CD4-positive, alpha-beta T cell treated with Interferon alpha-2 for 1 hour (primary cell): ENCODE measurements at places on chromosomes 7 and 10.

DNA sequence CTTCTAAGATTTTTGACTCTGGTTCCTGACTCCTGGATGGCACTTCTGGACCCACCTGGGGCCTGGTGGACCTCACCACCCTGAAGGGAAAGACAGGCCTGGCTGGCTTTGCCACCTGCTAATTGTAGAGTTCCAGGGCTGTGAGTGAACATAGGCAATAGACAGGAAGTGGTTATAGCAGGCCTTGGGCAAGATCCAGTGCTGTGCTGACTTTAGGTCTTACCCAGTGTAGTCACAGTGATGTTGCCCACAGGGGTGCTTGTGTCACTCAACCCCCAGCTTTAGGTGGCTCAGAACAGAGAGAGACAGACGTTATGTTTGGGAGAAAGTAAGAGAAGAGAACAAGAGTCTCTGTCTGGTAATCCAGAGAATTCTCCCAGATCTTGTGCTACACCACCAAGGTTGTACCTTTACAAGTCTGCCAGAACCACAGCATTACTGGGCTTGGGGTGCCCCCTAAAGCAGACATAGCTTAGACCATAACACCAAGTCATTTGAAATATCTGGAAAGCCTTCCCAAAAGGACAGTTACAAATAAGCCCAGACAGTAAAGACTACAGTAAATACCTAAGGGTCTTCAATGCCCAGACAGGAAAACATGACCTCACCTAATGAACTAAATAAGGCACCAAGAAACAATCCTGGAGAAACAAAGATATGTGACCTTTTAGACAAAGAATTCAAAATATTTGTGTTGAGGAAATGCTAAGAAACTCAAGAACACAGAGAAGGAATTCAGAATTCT, 303.4 kb downstream of the PCLO start:
- DNase-seq, result no peak

DNA sequence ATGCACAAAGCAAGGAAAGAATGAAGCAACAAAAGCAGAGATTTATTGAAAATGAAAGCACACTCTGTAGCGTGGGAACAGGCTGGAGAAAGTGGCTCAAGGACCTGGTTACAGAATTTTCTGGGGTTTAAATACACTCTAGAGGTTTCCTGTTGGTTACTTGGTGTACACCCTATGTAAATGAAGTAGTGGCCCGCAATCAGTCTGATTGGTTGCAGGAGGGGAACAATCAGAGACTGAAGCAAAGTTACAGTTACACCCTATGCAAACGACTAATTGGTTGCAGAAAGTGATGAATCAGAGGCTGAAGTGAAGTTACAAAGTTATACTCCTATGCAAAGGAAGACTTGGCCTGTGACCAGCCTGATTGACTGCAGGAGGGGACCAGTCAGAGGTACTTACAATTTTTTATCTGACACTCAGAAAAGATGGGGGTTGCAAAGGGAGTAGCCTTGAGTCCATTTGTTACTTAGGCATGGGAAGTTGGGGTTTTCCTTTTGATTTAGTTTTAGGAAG, 3.6 kb upstream of the MTPN start:
- peak; percentile 76 for DNase-seq

DNA sequence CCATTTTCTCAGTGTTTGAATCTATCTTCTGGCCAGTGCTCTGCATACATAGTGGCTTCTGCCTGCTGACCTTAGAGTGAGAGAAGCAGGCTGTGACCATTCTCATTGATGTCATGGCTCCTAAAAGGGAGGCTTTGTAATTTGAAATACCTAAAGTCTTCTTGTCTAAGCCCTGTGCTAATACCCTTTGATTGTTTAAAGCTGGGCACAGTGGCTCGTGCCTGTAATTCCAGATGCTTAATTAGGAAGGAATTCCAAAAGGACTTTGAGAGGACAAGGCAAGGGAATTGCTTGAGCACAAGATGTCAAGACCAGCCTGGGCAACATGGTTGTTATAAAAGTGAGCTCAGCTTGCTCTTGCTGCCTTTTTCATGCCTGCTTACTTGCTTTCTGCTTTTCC, 81.7 kb downstream of the APBB1IP start:
- DNase-seq, result no peak

DNA sequence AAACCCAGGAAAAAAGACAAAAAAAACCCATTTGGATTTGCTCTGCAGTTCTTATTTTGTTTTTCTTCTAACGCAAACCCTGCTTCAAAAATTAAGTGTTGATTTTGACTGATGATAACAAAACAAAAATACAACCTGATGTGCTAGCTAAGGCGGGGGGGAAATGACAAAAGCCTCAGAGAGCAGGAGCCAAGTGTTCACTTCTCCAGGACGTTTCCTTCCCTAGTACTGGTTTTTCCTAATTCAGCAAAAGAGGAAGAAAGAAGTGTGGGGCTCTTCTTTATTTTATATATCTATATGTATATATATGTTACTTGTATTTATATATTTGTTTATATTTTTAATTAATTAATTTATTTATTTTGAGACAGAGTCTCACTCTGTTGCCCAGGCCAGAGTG, 28.0 kb downstream of the SNX10 start:
- DNase-seq, result no peak

DNA sequence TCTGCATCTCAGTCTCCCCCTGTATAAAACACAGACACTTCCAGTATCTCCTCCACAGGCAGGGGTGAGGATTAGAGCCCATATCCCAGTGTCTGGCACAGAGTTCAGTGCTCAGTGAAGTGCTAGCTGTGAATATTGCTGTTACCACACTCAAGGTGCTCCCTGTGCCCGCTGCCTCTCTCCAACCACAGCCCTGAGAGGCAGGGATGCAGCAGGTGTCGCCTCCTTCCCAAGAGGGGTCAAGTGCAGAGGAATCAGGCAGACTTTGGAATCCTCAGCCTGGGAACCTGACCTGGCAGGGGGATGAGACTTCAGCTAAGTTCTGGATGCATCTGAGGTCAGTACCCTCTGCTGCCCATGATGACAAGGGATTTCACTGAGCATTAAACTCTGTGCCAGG, 163.1 kb downstream of the GFRA1 start:
- no peak for DNase-seq

DNA sequence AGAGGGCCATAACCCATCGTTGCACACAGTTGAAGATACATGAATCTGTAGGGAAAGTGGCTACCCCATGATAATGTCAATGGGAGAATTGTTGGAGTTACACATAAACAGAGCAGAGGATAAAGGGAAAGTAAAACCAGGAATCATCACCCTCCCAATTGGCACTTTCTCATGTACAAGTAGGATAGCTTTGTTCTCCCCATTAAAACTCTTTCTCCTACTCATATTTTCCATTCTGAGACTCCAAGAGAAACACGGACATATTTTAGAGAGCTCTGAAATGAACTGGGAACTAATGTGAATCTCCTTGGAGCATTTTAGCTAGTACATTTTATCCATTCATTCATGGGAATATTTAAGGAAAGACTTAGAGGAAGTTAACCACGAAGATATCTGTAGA, 17.2 kb upstream of the LRRC17 start:
- DNase-seq, result no peak

- no peak for DNase-seq
Measured at GRCh38 chr10:124057601-124058000, 35.8 kb downstream of the CHST15 start.

DNA sequence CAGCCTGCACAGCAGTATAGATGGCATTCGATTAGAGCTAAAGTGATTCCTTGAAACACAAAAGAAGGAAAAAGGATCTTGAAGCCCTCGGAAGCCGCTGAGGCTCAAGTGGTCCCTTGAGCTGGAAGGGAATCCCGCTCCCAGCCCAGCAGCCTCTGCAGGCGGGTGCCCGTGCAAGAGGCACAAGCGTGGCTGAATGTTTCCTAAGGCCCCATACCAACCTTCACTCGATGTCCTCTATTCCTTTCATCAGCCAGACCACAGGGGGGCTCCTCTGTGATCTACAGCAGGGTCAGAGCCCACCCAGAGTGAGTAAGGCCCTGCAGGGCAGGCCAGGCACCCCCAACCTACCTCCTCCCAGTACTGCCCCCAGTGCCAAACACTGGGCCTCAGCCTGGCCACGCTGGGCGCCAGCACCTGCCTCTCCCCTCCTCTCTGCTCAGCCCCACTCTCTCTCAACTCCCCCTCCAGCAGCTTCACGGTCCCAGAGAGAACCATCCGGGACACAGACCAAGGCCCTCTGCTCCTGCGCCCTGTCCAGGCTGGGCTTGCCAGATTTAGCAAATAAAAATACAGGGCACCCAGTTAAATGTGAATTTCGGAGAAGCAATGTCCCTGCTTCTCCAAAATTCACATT, 30.5 kb downstream of the EBF3 start:
- no peak for DNase-seq

DNA sequence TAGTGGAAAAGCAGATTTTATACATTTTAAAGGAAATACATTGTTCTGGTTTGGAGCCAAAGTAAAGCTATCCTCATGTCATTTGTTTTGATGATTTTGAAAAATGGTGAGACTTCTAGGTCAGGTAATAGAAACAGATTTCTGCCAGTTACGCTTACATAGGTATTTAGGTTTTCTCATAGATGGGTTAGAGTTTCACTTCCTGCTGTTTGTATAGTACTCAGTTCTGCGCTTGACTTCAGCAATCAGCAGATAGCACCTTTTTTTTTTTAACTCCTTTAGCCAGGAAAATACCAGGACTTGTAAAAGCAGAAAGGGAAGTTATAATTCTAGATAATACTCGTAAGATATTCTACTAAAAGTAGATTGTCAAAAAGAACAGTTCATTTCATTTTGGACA, 209.8 kb upstream of the POM121L12 start:
- no peak for DNase-seq

DNA sequence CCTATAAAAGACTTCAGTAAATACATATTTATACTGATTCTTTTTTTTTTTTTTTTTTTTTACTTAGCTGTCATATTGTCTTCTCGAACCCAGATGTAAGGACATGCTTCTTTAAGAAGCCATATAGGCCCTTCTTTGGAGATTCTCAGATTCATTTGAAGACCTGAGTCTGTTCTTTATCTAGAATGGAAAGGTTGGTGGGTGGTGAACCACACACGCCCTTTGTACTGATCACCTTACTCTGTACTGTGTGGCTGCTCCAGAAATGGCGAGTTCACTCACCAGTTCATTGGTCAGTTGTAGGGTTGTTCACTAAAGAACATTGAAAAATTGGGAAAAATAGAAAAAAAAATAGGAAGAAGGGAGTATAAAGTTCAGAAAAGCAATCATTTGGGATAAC, 32.5 kb downstream of the LANCL2 start:
- no peak for DNase-seq

GRCh38 chr10:70348228-70348850, 34.1 kb downstream of the LRRC20 start:
- DNase-seq, result peak; percentile 36
